ENCODE measurements at places on chromosomes 2 and 18.

DNA sequence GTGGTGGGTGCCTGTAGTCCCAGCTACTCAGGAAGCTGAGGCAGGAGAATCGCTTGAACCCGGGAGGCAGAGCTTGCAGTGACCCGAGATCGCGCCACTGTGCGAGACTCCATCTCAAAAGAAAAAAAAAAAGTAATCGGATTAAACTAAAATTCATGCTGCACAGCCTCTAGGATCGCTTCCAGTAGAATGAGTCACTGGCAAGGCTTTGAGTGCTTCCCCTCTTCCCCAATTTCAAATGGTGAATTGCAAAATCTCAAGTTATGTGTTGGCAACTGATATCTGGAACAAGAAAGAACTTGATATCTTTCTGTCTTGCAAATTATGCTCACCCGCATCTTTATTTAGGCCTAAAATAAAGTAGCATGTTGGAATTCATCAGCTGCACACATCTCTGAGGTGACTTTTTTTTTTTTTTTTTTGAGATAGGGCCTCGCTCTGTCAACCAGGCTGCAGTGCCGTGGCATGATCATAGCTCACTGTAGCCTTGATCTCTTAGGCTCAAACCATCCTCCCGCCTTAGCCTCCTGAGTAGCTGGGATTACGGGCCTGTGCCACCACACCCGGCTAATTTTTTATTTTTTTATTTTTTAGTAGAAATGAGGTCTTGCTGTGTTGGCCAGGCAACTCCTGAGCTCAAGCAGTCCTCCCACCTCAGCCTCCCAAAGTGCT is 12.7 kb downstream of the TTC39C start:
- no peak for DNase-seq

- no peak for DNase-seq
These were observed 179.3 kb downstream of the ZNF516 start for GRCh38 chr18:76315722-76316230.

GRCh38 chr2:17538022-17538843 is 2.3 kb upstream of the VSNL1 start:
- no peak for DNase-seq

DNA sequence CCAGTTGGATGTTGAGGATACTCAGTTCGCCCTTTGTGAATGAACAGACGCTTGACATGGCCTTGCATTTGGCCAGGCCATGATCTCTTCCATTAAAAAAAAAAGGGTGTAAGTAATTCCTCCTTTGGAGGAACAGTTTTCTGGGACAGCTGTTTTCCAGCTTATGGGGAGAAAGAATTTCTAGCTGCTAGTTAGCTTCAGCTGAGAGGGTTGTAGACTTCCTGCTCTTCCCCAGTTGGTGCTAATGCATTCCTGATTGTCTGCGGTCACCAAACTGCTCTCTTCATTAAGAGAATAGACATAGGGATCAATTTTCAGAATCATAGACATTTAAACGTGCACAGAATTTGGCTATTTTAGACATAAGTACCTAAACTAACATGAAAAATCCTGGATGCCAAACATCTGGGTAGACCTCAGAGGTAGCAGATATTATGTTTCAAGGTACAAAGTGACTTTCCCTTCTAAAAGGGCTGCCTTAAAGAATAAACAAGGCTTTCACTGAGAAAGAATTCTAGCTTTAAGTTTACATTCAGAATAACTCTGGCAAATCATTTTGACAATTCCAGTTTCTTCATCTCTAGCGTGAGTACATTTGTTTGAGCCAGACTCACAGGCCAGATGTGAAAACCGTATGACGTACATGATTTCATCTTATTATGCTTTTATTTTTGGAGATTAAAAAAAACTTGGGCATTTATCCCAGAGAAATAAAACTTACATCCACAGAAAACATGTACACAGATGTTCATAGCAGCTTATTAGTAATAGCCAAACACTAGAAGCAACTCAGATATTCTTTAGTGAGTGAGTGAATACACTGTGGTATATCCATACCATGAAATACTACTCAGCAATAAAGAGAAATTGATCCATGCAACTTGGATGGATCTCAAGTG is 71.2 kb downstream of the MAIP1 start:
- DNase-seq = no peak

- no peak for DNase-seq
These were observed 67.8 kb upstream of the PARD3B start for GRCh38 chr2:204477358-204477950.

GRCh38 chr18:32455361-32455760 is 15.3 kb downstream of the GAREM1 start:
- no peak for DNase-seq

DNA sequence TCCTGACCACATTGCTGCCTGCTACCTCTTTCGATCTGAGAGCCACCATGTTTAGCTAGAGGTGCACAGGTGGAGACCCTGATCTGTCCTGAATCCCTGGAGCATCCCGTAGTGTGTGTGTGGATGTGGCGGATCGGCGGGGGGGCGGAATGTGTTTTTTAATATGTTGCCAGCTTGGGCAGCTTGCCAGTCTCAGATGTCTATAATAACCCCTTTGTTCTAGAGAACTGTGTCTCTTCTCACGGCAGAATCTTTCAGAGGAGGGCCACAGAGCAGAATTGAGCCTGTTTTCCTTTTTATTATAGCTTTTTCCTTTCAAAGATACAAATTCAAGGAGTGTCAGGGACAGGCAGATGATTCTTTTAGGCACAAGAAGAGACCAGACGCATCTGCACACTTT is 934.1 kb upstream of the KLHL29 start:
- no peak for DNase-seq

DNA sequence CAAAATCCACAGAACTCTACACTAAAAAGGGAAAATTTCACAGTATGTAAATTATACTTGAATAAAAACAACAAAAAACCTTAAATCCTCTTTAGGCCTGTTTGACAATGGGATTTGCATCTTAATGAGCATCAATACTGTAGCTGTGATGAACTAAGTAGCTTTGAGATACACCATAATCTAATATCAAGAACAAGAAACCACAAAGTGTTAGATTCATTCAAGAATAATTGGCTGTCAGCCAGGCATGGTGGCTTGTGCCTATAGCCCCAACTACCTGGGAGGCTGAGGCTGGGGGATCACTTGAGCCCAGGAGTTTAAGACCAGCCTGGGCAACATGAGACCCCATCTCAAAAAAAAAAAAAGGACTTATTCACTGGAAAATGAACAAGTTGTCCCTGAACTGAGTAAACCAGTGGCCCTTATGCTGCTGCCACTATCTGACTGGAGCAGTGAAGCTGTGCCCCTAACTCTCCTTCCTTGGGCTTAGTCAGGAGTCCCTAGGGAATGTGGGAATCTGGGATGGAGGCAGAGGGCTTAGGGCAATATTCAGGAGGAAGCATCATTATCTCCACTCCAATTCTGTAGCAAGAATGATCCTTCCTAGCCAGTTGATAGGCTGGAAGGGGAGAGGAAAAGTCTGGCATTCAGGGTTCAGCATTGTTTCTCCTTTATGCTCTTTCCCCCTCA is 88.5 kb downstream of the PRKCE start:
- no peak for DNase-seq

- DNase-seq = no peak
These were observed 148.7 kb downstream of the AGAP1 start for GRCh38 chr2:235642446-235643098.

DNA sequence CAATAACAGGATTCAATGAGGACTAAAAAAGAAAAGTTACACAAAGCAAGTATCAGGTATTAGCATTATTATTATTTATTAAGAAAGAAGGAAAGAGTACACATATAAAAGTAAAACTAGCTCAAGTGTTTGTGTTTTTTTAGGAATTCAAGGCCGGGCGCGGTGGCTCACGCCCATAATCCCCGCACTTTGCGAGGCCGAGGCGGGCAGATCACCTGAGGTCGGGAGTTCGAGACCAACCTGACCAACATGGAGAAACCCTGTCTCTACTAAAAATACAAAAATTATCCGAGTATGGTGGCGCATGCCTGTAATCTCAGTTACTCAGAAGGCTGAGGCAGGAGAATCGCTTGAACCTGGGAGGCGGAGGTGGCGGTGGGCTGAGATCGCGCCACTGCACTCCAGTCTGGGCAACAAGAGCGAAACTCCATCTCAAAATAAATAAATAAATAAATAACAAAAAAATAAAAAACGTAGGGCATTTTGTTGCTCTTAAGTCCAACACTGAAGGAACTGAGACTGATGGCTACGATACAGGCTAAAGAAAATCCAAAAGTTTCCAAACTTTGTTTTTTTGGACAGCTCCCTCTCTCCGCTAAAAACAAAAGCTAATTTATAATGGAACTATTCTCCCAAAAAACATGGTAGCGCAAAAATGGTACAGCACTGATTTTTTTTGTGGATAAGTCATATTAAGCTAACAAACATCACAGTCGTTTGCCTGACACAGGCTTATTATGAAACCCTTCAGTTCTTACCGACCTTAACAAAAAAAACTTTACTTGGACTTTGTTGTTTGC is 1.7 kb downstream of the TRAPPC8 start:
- DNase-seq = no peak

- DNase-seq = no peak
These were observed 438.2 kb downstream of the TSN start for GRCh38 chr2:122193622-122194021.

GRCh38 chr2:108623616-108624015 is 89.3 kb downstream of the LIMS1 start:
- DNase-seq = no peak

GRCh38 chr2:69026026-69026425 is 13.0 kb downstream of the ANTXR1 start:
- DNase-seq = no peak

GRCh38 chr2:112251271-112251670 is 3.6 kb downstream of the ZC3H8 start:
- DNase-seq = no peak

DNA sequence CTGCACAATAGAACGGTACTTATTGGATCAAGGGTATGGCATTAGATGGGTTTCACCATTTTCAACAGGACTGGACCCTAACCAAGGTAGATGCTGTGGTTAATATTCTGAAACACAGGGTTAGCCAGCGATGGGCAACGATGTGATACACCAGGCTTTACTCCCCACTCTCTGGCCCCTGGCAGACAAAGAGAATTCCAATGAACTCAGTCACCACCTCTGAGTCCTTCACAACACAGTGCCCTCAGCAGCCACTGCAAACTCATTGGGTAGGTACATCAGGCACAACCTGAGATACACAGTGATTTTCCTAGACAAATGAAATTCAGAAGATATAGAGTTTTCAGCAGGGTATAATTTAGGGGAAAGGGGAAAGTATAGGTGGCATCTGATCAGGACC is 634.5 kb downstream of the ZEB2 start:
- DNase-seq = no peak

DNA sequence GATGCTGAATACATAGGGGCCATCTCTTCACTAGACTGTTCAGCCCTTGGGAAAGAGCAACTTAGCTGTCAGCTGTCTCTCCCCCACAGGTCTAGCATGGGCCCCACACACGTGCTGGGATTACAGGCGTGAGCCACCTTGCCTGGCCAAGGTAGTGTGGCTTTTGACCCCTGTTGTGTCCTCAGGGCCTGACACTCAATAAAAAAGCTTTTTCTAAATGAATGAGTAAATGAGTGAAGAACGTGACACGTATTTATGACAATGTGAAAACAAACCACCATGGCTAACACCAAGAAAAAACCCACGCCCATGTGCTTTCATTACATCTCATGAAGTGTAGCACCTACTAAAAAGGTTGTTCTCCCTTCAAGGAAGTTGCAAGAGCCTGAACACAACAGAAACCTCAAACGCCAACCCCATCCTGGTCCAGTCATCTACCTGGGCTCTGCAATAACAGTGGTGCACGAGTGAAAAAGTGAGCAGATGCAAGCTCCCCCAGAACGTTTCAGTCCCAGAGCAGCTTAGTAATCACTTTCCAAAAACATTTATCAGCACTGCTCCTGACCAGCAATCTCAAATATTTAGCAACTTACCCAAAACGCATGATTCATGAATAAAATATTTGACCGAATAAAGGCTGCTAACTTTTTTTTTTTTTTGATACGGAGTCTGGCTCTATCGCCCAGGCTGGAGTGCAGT is 3.4 kb downstream of the WDFY1 start:
- no peak for DNase-seq

GRCh38 chr2:46988733-46989481 is 73.3 kb upstream of the MCFD2 start:
- no peak for DNase-seq

GRCh38 chr2:234830853-234831252 is 121.0 kb upstream of the SH3BP4 start:
- DNase-seq = no peak

DNA sequence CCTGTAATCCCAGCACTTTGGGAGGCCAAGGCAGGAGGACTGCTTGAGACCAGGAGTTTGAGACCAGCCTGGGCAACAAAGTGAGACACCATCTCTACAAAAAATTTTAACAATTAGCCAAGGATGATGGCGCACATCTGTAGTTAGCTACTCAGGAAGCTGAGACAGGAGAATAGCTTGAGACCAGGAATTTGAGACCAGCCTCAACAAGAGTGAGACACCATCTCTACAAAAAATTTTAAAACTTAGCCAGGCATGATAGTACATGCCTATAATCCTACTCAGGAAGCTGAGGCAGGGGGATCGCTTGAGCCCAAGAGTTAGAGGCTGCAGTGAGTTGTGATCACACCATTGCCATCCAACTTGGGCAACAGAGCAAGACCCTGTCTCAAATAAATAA is 7.0 kb downstream of the MEMO1 start:
- no peak for DNase-seq

DNA sequence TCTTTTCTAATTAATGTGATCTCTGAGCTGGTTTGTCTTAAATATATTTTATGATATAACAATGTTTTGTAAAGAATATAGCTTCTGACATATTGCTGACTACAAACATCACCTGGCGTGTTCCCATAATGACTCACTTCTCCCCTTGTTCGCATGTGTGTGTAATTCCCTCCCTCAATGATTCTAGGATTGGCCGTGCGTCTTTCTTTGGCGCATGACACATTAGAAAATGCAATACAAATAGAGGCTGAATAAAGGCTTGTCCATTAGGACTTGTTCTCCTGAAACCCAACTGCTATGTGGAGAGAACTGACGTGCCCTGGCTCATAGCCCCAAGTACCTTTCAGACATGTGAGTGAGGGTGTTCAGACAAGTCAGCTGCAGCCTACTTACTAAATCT is 159.7 kb upstream of the CDH20 start:
- no peak for DNase-seq

- no peak for DNase-seq
These were observed 140.2 kb upstream of the BCL2L11 start for GRCh38 chr2:110980339-110981062.

GRCh38 chr2:30252723-30253701 is 21.7 kb downstream of the LBH start:
- DNase-seq = peak; percentile 37

DNA sequence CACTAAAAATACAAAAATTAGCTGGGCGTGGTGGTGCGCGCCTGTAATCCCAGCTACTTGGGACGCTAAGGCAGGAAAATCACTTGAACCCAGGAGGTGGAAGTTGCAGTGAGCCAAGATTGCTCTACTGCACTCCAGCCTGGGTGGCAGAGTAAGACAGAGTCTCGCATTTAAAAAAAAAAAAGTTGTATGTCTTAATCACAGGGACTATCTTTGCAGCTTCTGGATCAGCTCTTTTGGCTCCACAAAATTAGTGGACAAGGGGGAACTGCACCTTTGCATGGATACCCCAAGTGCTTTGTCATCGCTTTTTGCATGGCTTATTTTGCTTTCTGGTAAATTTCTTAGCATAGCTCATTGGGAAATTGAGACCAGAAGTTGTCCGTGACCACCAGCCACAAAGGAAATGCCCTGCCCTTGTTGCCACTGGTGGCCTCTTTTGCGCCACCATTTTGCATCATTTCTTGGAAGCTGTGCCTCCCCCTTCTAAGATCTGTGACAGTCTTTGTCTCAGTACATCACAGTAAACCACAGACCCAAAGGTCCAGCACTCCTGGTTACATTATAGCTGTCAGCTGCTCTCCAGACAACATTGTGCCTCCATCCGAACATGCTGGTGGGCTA is 43.9 kb upstream of the PCBP1 start:
- no peak for DNase-seq

GRCh38 chr18:905307-905947 is 756 bp downstream of the ADCYAP1 start:
- DNase-seq = no peak
